ENCODE measurements at places on chromosomes 2 and 18.
A peak's percentile ranks its signal among the peaks of the same experiment; 100 is the strongest.

GRCh38 chr18:45837283-45838070 is 12.0 kb downstream of the SIGLEC15 start:
- peak; percentile 81 for ATAC-seq

GRCh38 chr2:233469261-233470010 is 97.1 kb downstream of the USP40 start:
- no peak for ATAC-seq

- ATAC-seq = no peak
Observed at GRCh38 chr2:69575926-69576325, 67.6 kb downstream of the AAK1 start.

DNA sequence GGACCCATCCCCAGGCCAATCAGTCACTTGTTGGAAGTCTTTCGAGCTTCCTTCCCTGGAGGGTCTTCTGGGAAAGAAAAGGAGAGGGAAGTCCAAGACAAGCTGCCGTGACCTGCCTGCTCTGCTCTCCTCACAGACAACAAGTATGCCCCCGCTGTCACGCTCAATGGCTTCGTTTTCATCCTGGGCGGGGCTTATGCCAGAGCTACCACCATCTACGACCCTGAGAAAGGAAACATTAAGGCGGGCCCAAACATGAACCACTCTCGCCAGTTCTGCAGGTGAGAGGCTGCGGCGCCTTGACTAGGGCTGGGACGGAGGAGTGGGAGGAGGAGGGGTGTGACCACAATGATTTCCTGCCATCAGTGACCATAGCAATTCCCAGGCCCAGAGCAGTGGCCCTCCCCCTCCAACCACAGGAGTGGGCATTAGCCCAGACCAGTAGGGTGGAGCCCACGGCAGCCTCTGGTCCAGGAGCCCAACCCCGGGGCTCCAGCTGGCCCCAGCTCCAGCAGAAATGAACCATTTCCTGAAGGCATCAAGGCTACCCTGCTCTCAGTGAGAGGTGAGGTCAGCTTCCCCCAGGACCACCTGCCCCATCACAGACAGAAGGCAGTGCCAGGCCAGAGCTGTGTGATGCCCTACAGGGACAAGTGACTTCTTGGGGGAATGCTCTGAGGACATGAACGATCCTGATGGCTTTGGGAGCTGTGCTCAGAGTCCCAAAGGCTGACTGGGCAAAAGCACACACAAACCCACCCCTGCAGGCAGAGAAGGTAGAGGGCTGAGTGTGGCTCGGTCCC is 223.1 kb downstream of the ATAD2B start:
- no peak for ATAC-seq

DNA sequence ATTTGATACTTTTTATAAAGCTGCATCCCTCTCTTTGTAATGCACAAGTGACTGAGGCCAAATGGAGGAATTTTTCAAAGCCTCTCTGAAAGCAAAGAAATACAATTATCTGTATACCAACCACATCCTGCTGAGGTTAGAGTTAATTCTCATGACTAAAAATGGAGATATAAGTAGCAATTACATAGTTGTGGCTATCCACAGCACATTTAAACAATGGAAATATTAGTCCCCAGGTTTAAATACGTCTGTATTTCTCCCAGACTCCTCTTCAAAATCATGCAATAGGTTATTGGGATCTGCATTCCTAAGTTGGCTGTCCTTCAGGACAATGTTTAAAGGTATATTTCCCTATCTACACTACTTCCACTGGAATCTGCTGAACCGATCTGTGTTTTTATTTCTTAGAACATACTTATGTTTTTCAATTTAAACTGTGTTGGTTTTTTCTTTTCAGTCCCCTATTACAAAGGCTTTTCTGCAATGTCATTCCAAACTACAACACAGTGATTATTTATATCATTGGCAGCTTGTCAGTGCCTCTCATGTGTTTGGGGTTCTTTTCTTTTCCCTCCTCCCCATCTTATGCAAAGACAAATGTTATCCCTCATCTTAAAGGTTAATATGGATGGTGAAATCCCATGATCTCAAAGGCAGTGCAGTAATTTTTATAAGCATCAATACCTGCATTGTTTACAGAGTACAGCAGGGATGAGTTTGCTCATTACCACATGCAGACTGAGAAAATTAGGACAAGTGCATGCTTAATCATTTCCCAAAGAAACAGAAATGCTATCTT is 134.8 kb upstream of the FSHR start:
- ATAC-seq = no peak

GRCh38 chr18:26489191-26489590 is 59.2 kb downstream of the KCTD1 start:
- ATAC-seq = no peak

GRCh38 chr2:17899871-17900270 is 21.4 kb downstream of the KCNS3 start:
- no peak for ATAC-seq

- ATAC-seq = no peak
Observed at GRCh38 chr2:238865744-238866355, 18.0 kb downstream of the TWIST2 start.

GRCh38 chr2:25960920-25961319 is 21.4 kb downstream of the KIF3C start:
- peak; percentile 62 for ATAC-seq

GRCh38 chr2:239639421-239640185 is 238.8 kb upstream of the HDAC4 start:
- ATAC-seq = no peak

DNA sequence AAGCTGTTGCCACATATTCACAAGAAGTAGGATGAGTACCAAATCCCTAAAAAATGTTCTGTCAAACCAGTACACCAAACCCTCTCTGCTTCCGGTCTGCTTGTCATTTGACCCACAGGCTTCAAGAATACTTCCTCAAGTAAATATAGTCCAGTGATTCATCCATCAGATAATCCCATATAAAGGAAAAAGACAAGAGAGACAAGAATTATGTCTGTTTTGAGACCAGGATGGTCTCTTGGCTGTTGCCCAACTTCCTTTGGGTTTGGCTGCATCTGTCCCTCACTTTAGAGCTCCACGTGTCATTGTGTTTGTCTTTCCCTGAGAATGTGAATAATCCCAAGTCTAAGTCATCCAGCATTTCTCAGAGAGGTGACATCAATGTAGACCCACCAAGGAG is 91.5 kb upstream of the NRP2 start:
- no peak for ATAC-seq

DNA sequence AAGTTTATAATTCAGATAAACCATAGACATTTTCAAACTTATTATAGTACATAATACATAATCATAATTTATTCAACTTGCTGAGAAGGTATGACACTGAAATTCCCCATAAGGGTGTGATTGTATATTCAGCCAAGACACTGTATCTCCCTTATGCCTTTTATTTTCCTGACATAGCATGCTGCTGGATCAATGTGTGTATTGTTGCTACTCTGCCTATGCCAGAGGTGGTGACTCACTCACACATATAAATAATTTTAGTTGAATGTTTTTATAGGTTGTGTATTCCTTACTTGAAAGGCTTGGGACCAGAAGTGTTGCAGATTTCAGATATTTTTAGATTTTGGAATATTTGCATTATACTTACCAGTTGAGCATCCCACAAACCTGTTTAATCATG is 86.8 kb downstream of the VRK2 start:
- ATAC-seq = no peak

DNA sequence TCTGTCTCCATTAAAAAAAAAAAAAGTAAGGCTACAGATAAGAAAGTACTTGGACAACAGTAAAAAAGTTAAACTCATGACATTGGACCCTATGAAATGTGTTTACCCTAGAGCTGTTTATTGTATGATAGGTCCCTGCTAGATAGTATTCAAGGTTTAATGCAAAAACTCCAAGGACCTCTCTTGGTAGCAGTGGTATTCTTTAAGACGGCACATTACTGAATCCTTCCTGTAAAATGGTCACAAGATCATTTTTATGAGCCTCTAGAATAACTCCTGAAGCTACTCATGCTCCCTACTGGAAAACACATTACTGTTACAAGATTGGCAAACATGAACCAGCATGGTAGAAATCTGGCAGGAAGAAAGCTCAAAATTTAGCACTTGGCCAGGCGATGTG is 38.8 kb downstream of the GALM start:
- ATAC-seq = no peak

DNA sequence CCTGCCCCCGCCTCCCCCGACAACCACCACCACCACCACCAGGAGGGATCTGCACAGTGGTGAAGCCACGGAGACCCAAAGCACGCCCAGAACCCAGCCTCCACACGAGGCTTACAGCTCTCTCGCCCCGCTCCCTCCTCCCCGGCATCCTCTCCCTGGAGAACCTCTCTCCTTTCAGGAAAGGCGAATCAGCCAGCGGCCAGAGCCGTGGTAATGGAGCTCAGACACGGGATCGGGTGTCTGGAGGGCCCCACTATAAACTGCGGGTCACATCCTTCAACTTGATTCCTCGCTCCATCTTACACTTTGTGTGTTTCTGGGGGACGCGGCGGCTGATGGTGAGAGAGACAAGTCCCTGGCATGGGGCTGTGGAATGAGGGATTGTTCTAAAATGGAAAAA is 271.5 kb upstream of the SIX2 start:
- ATAC-seq = no peak

DNA sequence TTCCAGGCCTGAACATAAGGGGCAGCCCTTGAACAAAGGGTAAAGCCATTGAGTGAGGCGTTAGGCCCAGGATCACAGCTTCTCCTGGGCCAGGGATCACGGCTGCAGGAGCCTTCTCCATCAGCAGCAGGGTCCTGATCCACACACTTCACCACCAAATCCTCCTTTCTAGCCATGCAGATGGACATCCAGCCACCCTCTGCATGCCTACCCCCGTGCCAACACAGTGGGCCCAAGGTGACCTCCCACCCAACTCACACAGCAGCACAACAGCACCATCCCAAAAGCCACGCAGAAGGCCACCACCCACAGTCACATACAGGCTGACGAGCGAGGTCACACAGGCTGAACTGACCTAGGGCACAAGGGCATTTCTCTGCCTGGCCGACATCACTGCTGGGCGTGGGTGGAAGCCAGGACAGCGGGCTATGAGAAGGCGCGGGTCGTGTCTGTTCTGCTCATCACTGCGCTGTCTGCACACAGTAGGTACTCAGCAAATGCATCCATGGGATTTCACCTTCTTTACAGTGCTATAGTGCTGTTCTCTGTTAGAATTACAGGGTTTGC is 31.2 kb downstream of the TFCP2L1 start:
- ATAC-seq = no peak

- no peak for ATAC-seq
Observed at GRCh38 chr2:186484062-186484735, 1.9 kb upstream of the ZC3H15 start.

- ATAC-seq = peak; percentile 86
Observed at GRCh38 chr2:61176755-61177726, 15.1 kb downstream of the C2orf74 start.

DNA sequence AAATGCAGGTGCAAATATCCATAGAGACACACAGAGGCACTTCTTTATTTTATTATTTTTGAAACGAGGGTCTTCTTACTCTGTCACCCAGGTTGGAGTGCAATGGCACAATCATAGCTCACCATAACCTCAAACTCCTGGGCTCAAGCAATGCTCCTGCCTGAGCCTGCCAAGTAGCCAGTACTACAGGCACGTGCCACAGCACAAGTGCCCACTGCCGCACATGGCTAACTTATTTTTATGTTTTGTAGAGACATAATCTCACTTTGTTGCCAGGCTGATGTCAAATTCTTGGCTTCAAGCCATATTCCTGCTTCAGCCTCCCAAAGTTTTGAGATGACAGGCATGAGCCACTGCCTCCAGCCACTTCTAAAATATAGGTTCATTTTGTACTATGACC is 537.6 kb downstream of the THSD7B start:
- ATAC-seq = no peak

- no peak for ATAC-seq
Observed at GRCh38 chr2:129923265-129924091, 56.0 kb upstream of the RAB6C start.

GRCh38 chr2:185466915-185467314 is 271.7 kb upstream of the FSIP2 start:
- ATAC-seq = no peak

DNA sequence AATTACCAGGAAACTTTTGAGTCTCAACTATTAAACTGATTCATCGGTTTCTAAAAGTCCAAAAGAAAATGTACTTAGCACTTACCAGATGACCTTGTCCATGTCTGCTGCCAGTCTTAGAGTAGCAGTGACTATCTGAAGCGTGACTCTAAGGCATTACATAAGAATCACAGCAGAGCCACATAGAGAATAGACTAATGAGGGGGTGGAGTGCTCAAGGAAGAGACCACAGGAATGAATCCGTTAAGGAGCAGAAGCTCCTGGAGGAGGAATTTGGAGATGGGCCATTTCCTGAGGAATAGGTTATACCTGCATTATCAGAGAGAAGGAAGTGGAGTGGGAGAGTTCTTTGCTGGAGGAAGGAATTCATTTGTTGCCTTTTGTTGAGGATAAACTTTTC is 116.0 kb downstream of the MAP3K20 start:
- no peak for ATAC-seq

DNA sequence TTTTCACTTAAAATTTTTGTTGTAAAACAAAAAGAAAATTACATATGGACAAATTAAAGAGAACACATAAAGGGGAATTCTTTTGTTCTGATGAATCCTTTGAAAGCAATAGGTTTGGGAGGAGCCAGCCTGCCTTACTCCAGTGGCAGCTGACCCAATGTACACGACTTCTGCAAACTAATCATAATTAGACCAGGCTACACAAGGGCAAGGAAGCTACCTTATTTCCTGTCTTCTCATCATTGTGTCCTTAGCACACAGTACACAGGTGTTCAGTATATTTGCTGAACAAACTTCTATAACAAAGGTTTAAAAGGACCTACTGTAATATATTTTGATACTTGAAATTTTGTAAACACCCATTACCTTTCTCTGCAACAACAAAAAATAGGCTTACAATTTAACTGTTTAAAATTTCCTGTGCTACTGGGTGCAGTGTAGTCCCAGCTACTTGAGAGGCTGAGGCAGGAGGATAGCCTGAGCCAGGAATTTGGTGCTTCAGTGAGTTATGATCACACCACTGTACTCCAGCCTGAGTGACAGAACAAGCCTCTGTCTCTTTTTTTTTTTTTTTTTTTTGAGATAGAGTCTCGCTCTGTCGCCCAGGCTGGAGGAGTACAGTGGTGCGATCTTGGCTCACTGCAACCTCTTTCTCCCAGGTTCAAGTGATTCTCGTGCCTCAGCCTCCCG is 18.9 kb downstream of the KCNG3 start:
- no peak for ATAC-seq

DNA sequence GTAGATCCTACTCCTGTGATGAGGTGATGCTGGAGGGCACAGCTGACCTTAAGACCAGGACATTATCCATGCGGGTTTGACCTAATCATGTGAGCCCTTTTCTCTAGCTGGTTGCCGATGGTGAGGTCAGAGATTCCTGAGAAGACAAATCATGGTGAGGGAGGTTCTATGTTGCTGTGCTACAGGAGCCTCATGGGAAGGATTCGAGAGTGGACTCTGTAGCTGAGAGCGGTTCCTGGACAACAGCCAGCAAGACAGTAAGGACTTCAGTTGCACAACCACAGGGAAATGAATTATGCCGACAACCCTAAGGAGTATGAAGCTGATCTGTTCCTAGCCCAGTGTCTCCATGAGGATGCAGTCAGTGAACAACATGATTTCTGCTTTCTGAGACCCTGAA is 80.4 kb downstream of the EPB41L3 start:
- ATAC-seq = no peak
